ENCODE measurements at places on chromosomes 5 and 9.
A peak's percentile ranks its signal among the peaks of the same experiment; 100 is the strongest.

DNA sequence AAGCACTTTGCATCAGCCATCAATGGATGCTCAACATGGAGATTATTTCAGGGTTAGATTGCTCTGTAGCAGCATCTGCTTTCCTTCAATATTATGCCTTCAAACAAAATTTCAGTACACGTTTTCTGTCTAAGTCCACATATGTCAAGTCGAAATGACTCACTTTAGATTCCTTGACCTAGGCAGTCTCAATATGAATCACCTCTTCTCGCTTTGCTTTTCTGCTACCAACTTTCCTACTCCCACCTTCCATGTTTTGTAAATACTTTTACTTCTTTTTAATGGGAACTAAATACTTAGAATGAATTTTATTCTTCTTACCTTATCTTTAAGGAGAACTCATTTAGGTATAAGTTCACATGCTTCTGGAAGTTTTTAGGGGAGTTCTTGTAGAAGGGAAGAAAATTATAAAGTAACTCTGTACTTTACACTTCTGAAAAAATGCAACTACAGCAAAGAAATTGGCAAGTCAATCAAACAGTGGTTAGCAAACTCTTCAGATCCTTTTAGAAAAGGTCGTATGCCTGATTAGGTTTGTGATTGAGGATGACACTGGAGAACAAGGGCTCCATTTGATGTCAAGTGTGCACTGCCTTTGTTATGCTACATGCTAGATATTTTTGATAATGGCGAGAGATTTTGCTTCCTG, 478.5 kb upstream of the SMARCA2 start:
- DNase-seq = no peak

- DNase-seq = no peak
Observed at GRCh38 chr9:132125944-132126679, 35.7 kb upstream of the NTNG2 start.

GRCh38 chr5:78930721-78931120, 54.4 kb downstream of the ARSB start:
- no peak for DNase-seq

- no peak for DNase-seq
Observed at GRCh38 chr5:84411832-84412605, 27.3 kb upstream of the EDIL3 start.

- DNase-seq = no peak
Observed at GRCh38 chr5:173581408-173582215, 34.8 kb downstream of the BOD1 start.

DNA sequence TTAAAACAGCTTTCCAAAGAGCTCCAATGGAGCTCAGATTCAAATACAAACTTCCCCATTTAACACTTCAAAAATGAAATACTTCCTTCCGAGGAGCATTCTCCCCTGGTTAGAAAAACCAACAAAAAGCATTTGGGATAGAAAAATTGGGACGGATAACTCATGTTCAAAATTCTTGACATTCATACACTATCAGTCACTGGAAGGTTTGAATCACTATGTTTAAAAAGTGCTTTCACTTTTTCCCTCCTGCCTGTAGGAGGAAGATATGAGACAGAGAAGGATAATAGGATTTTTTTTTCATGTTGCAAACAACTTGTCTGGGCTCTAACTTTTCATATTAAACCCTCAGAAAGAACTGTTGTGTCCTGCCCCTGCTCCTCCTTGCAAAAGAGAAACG, 412.0 kb downstream of the ACTL7B start:
- no peak for DNase-seq

- peak; percentile 36 for DNase-seq
Observed at GRCh38 chr5:13987843-13988464, 43.5 kb upstream of the DNAH5 start.

DNA sequence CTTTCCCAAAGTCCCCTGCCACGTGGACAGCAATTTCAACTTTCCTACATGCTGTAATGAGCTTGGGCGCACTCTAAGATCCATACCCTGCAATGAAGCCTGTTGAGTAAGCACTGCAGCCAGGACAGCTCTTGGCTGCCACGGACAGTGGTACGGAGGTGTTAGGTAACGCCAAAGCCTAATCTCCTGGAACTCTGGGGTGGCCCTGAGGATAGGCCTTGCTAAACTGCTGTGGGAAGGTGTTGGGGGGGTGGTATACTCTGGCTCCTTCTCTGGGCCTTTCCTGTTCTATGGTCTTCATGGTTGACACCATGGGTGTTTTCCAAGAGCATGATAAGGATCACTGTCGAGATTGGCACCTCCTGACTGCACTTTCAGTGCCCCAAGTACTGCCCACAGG, 66.4 kb upstream of the PITX1 start:
- no peak for DNase-seq

- no peak for DNase-seq
Observed at GRCh38 chr5:39341896-39342295, 22.4 kb downstream of the C9 start.

- DNase-seq = no peak
Observed at GRCh38 chr9:81535542-81536241, 153.7 kb downstream of the TLE1 start.

- no peak for DNase-seq
Observed at GRCh38 chr5:124132843-124133242, 613.6 kb downstream of the ZNF608 start.

- DNase-seq = no peak
Observed at GRCh38 chr9:98504298-98505282, 204.1 kb downstream of the GABBR2 start.

Measured in renal cortex interstitium (tissue), 15 donors.